SW 1271 (cell line): ENCODE measurements at places on chromosomes 12 and 14.

DNA sequence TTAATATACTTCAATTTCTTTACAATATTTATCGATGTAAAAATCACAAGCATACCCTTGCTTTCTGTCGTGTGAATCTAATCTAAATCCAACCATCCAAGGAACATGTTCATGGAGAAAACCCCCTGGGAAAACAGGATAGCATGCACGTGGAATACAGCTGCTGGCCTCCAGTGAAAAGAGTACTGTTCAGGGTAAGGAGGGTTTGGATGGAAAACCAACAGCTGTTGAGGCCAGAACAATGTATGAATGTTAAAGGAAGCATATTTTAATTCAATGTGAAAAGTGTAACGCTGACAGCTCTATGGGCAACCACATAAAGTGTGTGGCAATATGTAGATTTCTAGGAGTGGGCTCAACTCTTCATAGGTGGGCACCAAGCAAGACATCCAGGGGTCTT is 344.0 kb downstream of the TMEM132D start:
- no peak for DNase-seq

GRCh38 chr12:46266869-46267574 is 1.8 kb downstream of the SLC38A1 start:
- peak; percentile 40 for DNase-seq

DNA sequence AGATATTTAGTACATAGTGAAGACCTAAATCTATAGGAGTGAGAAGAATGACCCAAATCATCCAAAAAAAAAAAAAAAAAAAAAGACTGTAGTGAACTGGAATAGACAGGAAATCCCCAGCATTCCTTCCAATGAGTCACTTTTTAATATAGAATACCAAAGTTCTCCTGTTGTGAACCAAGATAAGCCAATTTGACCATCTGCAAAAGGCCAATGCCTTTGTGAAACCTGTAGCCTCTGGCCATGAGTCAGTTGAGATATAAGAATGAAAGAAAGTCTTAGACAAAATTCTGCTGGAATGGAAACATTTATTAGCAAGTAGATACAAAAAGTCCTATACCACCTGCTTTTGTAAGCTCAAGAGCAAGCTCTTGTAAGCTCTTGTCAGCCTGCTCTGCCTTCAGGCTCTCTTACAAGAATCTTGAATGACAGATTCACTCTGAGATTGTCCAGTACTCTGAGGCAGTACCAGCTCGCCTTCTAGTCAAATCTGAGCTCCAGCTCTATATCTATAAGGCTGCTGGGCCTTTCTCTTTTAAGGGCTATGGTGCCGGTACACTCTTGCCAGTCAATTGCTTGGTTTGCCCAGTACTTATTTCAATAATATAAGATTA is 243.0 kb upstream of the TMTC1 start:
- peak; percentile 85 for DNase-seq

- no peak for DNase-seq
Observed at GRCh38 chr12:68809190-68810026, 1.4 kb downstream of the MDM2 start.

GRCh38 chr12:66779466-66779865 is 100.6 kb upstream of the GRIP1 start:
- no peak for DNase-seq
